Stimulated activated CD4-positive, alpha-beta T cell treated with anti-CD3 and anti-CD28 coated beads, Interleukin-1b, Interleukin-23, amount 100 ng/mL, for 1 hour (primary cell): ENCODE measurements at places on chromosomes 3 and 15.

DNA sequence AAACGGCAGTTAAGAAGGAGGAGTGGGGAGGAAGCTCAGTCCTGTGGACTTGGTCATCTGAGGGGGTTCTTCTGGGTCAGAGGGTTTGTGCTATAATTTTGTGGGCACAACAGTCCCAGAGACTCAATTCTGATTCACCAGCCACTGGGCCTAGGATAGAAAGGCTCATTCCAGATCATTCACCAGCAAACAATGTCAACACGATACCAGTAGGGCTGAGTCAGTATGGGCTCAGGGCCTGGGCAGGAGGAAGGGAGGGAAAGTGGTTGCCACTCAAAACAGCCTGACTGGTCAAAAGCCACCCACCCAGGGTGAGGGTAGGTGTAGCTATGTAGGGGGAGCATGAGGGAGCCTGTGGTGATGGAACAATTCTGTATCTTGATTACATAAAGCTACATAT is 86.9 kb upstream of the MEX3B start:
- no peak for DNase-seq

DNA sequence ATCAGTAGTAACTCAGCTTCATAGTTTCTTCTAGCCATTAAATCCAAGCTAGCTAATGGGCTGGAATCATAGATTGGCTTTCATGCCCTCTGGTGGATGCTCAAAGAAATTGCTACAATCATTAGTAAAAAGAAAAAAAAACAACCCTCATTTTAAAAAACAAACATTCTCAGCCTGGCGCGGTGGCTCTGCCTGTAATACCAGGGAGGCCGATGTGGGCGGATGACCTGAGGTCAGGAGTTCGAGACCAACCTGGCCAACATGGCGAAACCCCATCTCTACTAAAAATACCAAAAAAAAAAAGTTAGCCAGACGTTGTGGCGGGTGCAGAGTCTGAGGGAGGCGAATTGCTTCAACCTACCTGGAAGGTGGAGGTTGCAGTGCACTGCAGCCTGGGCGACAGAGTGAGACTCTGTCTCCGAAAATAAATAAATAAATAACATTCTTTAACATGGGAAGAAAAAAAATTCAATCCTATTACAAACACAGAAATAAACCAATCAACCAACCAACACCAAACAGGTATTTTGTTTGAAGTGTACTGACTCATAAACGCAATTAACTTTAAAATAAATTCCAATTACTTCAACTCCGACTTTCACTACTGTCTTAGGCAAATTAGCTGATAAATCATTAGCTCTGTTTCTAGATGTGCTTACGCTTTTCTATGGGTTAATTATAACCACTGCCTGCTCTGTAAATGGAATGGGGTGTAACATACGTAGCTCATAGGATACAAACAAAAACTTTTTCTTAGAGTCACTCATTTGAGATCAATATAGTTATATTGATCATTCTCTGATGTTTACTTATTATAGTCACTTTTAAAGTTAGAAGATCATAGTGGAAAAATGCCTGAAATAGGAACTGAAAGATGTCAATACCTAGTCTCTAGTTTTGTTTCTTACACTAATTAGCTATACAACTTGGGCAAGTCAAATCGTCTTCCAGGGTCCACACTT is 24.9 kb downstream of the TMEM207 start:
- DNase-seq, result peak; percentile 13

DNA sequence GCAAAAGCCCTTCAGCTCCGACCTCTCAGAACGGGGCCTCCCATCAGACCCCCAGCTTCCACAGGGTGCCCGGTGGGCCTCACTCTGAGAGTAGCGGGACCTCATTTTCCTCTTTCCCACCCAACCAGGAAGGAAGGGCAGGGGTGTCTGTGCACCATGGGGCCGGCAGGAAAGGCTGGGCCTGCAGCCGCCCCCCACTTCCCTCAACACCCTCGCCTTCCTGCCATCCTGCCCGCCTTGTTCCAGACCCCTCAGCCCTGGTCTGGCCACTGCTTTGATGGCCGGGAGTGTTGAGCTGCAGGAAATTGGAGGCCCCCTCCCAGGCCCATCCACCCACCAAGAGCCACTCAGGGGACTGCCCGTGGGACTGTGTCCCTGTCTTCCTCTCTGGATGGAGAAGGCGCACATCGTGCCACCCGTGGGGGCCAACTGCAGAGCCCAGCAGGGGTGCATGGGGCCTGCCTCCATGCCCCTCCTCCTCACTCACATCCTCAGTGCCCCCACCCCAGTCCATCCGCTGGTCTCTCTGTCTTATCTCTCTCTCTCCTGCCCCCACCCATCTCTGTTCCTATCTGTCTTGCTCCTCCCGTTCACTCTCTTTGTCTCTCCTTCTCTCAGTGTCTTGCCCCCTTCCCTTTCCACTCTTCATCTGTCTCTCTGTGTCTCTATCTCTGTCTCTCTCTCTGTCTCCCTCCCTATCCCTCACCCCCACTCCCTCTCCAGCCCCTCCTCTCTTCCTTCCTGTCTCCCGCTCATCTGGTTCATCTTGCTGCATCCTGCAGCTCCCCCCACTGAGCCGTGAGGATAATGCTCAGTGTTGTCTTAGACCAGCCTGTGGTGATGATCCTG is 1.8 kb upstream of the PLXND1 start:
- no peak for DNase-seq

- no peak for DNase-seq
Observed at GRCh38 chr3:111714305-111714704, 119.2 kb upstream of the ZBED2 start.

DNA sequence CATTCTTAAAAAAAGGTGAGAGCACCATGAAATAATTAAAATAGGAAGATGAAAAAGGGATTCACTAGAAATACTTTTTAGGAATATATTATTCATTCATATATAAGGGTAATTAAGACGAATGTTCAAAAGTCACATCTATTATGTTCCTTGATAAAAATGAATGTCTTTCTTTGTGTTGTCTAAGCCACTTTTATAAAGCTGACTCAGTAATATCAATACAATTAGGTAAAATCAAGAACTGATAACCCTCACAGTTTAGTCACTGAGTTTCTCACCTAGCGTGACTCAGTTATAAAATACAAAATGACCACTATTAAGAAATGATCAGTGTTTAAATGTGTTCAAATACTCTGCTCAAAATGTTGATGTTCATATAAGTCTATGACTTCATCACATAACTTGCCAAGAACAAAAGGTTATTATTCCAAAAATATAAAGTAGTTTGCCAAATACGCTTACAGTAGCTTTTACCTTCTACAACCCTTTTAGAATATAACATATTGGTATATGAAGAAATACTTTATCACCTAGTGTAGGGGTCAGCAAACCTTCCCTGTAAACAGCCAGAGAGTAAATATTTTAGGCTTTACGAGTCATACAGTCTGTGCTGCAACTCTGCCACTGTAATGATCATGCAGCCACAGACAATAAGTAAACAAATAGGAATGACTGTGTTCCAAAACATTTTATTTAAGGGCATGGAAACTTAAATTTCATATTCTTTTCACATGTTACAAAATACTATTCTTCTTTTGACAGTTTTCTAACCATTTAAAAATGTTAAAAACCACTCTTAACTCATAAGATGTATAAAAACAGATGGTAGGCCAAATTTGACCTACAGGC is 369.8 kb downstream of the TBC1D5 start:
- DNase-seq, result no peak

DNA sequence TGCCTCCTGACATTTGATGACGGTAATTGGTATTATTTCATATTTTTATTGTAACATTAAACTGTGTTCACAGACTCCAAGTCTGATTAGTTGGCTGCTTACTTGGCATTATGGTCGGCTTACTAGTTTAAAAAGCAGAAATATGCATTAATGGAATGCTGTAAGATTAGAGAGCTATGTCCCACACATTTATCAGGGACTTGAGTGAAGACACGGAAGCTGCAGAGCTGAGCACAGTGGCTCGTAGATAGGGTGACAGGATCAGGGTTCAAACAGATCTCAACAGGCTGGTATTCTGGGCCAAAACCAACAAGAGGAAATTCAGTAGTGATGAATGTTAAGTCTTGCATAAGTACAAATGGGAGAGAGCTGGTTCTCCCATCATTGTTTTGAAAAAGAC is 113.8 kb downstream of the ADAMTSL3 start:
- no peak for DNase-seq

GRCh38 chr3:157127831-157128767 is 31.8 kb downstream of the CCNL1 start:
- DNase-seq, result peak; percentile 26

GRCh38 chr3:187641320-187642016 is 28.7 kb downstream of the SST start:
- DNase-seq, result no peak

DNA sequence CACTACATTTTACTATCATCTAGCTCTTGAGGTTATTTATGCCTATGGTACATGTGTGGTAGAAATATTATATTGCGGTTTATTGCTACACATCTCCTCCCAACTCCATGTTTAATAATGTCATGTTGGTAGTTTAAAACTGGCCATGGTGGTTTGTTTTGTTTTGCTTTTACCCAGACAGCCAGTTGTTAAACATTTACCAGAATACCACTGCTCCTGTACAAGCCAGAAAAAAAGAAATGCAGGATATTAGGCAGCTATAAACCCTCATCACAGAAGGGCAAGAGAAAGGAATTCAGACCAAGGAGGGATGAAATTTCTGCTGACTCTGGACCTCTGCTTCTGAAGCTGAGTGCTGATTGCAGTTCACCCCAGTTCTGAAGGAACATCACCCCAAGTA is 451.8 kb upstream of the IL12A start:
- no peak for DNase-seq

DNA sequence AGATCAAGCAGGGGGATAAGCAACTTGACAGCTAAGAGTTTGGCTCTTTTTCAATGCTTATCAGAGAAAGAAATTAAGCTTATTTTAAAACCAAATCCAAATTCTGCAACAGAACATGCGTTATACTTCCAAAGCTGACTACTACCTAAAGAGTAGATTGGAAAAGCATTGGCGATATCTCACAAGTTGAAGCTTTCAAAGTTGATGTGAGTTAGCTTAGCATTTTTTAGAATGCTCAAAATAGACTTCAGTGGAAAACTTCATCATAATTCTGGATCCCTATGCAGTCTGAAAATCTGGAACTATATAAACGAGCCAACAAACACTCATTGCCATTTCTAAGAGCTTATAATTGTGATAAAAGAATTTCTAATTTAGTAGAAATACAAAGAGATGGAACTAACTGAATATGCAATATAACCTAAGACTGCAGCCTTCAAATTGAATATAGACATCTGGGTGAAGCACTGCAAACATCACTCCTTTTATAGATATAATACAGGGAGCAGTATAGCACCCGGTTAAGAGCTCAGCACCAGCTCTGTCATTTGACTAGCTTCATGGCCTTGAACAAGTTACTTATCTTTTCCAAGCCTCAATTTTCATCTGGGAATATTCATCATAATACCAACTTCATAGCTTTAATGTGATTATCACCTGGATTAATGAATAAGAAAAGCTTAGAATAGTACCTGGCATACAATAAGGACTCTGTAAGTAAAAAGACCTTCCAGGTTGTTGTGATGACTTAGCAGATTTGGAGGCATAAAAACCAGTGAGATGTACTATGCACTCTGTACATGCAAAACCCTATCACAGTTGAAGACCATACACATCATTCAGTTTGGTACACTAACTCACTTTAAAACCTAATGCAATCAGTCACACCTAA is 242.7 kb upstream of the TTC14 start:
- DNase-seq, result no peak

- no peak for DNase-seq
Observed at GRCh38 chr3:114079761-114080160, 23.2 kb downstream of the QTRT2 start.

GRCh38 chr3:149449182-149449581 is 25.3 kb upstream of the TM4SF4 start:
- DNase-seq, result no peak

- DNase-seq, result no peak
Observed at GRCh38 chr3:97010881-97011657, 196.7 kb downstream of the EPHA6 start.

GRCh38 chr3:30458376-30459171 is 147.8 kb upstream of the TGFBR2 start:
- no peak for DNase-seq

- DNase-seq, result no peak
Observed at GRCh38 chr15:93300796-93301195, 211.8 kb upstream of the RGMA start.
